ENCODE measurements at places on chromosomes 3 and 15.

DNA sequence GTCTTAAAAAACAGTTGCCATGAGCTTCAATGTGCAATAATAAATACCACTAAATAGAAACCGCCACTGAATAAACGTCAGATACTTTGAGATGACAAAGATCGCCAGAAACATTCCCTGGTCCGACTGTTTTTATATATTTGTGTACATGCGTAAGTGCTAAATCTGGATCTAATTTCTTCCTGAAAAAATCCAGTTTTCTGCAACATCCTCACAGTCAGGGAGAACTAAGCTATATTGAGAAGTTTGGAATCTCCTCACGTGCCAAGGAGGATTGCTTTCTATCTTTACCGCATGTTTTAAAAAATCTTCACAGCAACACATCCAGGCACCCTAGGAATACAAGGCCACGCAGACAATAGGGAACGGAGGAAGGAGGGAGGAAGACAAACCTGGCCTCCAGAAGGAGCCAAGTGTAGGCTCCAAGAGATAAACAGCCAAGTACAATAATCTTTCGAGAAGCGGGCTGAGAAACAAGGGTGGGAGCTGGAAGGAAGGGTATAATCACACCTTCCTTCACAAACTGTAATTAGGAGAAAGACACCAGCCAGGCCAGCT, 5.7 kb downstream of the VGLL4 start:
- DNase-seq, result no peak

GRCh38 chr3:4825436-4826236, 153.6 kb upstream of the BHLHE40 start:
- DNase-seq, result no peak

GRCh38 chr3:16504242-16504641, 9.3 kb downstream of the RFTN1 start:
- DNase-seq, result no peak

DNA sequence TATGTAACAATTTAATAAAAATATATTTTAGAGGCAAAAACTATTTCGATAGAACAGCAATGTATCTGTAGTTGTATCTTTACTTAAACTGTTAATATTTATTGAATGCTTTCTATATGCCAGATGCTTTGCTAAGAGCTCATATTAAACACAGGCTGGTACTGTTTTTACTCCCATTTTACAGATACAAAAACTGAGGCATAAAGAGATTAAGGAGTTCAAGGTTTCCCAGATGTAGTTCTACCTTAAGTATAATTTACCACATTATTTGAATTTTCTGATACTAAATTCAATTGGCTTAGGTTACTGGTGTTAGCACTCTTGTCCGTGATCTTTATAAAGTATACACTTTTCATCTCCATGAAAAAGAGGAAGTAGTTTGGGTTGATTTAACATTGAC, 149.8 kb downstream of the ROBO2 start:
- no peak for DNase-seq

- DNase-seq, result no peak
Measured at GRCh38 chr3:8668216-8668615, 23.6 kb upstream of the SSUH2 start.

DNA sequence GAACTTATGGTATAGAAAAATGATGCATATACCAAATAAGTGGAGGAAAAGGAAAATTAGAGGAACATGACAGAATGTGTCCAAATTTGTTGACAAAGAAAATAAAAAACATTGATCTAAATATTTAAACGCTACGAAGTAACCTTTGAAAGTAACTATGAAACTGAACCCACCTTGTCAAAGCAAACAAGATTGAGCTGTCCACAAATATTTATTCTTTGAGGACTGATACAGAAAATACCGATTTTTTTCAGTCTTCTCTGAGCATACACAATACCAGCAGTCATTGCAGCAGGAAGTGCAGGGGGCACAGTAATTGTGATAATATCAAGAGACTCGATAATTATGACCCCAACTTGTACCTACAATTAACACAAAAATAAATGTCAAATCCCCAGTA, 40.0 kb downstream of the ATP13A3 start:
- DNase-seq, result no peak

- DNase-seq, result no peak
Measured at GRCh38 chr3:137524751-137525150, 239.4 kb upstream of the SOX14 start.

DNA sequence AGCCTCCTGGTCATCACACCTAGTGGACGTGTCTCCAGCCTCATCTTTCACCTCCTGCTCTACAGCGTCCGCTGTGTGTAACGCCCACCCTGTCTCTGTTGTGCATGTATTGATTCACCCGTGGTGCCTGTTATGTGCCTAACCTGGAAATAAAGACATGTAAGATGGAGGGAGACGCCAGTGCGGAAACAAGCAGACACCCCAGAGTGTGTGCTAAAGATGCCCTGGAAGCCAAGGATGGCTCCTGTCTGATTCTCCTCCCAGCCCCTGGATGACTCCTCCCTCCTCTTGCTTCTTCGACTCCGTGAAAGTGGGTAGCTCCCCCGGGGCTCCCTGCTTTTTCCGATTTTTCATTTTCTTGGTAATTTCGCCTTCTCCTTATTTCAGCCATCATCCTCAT, 241.8 kb downstream of the ADAMTS17 start:
- no peak for DNase-seq

GRCh38 chr3:57031631-57032541, 28.6 kb upstream of the SPATA12 start:
- DNase-seq, result no peak

DNA sequence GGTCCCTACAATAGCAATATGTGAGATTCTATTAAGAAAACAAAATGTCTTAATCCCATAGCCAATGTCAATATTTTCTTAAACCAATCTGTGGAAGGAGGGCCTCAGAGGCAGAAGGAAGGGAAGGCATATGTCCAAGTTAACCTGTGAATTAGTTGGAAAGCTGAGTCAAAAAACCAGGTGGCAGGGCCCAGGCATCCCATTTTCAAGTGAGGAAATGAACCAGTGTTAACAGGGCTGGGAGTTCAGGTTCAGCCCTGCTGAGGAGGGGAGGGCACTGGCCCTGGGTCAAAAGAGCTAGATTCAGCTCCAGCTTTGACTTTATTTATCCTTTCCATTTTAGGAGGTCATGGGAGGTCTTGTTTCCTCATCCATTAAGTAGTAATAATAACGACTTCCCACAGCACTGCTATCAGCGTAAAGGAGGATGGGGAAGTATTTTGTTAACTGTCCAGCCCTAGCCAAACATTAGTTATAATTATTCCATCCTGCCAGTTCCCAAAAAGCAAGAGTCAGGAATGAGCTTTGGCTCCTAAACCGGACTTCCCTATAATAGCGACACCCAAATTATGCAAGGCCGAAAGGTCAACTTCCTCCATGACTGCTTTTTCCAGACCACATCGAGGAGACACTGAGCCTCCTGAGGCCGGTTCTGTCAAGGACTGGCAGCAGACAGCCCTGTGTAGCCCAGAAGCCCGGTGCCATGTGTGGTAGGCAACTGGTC, 3.2 kb downstream of the MASP1 start:
- DNase-seq, result no peak

DNA sequence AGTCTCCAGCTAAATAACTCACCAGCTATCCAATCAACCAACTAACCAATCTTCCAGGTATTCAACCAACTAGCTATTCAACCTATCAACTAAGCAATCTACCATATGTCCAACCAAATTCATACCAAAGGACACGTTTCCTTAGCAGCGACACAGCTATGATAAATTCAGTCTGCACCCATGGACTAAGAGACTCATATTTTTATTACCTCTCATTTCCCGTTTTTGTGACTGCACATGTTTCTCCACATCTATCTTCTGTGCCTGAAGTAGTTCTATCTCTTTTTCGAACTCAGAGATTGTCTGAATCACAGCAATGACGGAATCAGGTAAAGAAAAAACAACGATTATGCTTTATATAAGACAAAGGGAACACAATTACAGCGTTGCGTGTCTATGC, 34.0 kb upstream of the GNB5 start:
- DNase-seq, result no peak

DNA sequence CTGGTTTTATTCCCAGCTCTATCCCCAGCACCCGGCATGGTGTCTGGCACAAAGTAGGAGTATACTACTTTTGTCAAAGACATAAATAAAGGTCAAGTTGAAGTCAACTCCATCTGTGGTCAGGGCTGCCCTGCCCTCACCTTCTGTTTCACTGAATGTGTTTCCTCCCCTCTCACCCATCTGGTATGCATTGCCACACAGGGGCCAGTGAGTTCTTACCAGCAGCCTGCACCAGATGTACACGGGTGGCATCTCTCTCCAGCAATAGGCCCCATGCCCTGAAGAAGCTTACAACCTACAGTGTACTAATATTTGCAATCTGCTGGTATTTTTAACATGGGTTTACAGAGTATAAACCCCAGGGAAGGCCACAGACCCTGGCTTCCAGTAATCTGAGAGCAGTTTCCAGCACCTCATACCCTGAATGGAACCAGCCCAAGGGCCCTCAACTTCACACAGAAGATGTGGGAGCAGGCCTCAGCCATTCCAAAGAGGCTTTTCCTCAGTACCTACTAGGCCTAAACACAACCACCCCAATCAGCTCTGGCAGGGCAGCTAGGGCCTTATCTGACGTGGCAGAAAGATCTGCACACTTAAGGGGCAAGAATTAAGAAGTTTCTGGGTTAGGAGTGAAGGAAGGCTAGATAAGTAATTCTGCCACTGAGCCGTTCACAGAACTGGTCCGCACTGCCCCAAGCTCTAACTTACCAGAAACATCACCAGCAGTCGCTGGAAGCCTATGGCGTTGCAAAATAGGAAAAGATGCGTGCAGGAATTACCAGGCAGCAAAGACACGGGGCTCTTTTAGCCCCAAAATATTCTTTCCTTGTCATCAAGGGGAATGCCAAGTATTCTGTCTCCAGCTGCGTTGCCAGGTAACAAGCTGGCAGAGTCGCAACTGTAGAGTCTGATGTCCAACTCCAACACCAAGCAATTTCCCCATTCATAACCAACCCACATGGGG, 2.1 kb downstream of the IDH2 start:
- DNase-seq, result no peak

GRCh38 chr3:189277711-189278110, 105.9 kb downstream of the TPRG1 start:
- DNase-seq, result no peak

DNA sequence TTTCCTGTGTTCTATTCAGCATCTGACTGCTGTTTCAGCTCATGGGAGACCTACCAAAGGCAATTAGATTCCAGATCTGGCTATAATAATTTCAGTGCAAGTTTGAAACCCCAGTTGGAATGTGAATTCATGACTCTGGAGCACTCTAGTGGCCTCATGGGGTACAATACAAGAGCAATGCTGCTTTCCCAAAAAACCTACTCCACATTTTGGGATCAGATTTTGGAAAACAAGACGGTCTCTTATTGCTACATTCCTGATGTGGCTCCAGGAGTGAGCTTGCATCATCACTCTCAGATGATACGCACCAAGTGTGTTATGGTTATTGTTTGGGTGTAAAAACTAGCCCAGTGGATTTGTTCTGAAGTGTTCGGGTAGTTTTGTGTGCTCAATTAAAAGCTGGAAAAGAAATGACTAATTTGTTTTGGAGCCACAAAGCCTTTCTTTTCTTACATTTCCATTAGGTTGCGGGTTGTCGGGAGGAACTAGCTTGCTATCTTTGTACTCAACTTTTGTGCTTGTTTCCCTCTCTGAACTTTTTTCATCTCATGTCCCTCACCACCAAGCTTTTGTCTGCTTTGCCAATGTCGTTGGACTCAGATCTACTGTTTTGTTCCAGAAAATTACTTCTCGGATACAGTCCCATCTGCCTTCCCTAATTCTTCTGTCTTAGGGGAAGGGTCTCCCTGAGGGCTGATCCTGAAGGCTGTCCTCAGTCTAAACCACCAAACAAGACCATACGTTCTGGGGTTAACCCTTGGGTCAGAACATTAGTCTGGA, 272.1 kb downstream of the BBX start:
- no peak for DNase-seq

DNA sequence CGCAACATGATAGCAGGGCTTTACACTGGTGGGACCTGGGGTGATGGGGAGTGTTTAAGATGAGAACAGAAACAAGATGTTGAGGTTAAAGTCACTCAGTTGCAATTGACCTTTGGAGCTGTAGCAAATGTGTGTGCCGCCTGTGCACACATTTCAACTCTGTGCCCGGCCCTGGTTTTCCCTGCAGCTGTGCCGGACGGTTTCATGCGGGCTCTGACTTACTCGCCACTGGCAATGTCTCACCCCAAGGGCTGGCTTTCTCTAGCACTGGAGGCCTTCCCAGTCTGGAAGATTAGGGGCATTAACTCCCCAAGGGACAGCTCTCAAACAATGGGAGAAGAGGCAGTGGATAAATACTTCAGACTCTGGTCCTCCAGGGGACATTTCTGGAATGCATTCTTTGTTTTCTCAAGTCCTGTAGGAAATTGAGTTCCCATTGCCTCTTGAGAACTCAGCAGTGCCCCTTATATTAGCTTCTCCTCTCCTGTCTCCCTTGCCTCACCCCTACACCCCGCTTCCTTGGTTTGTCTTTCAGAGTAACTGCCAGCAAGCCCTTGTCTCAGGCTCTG, 152.5 kb downstream of the EDEM1 start:
- no peak for DNase-seq

DNA sequence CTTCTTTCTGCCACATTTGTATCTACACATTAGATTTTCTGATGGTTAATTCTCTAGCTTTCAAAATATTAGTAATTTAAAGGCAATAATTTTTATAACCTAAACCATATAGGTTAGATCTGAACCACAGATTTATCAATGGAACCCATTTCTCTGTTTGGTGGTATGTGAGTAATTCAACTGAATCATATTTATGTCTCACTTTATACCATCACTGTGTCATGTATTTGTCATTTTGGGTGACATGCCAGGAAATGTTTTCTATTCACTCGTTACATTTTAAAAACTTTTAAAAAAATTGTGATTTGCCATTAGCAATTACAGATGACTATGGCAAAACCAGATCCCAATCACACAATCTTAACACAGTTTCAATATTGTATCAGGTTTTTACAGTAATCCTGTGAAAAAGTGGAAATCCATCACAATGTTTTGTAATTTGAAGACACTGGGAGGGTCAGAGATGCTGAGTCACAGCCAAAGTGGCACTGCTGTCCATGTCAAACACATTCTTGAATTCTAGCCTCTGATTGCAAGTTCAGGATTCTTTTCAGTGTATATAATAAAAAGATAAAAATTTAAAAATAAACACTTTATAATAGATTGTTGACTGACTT, 356.0 kb upstream of the RBMS3 start:
- no peak for DNase-seq

DNA sequence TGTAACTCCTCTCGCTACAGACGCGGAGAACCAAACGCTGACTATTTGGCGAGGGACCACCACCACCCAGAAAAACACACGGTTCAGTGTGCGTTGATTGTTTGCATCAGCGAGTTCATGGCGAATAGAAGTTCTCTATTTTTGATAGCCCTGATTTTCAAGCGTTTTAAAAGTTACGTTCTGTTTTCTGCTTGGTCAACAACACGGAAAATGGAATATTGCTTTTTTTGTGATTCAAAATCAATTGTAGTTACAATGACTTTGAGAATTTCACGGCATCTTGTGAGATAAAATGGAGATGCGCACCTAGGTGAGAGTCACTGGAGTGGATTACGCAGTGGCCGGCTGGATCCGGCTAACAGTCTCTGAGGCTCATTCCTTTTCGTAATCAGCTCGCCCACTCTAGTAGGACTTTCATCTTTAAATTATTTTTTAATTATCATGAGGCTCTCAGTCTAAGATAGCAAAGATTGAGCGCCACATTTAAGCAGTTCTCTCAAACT, 54.8 kb downstream of the CCDC54 start:
- DNase-seq, result no peak
